Activated T-cell treated with anti-CD3 and anti-CD28 coated beads, Interleukin-2, amount 50 U/mL, for 72 hours (primary cell): ENCODE measurements at places on chromosomes 12 and 14.
A peak's percentile ranks its signal among the peaks of the same experiment; 100 is the strongest.

DNA sequence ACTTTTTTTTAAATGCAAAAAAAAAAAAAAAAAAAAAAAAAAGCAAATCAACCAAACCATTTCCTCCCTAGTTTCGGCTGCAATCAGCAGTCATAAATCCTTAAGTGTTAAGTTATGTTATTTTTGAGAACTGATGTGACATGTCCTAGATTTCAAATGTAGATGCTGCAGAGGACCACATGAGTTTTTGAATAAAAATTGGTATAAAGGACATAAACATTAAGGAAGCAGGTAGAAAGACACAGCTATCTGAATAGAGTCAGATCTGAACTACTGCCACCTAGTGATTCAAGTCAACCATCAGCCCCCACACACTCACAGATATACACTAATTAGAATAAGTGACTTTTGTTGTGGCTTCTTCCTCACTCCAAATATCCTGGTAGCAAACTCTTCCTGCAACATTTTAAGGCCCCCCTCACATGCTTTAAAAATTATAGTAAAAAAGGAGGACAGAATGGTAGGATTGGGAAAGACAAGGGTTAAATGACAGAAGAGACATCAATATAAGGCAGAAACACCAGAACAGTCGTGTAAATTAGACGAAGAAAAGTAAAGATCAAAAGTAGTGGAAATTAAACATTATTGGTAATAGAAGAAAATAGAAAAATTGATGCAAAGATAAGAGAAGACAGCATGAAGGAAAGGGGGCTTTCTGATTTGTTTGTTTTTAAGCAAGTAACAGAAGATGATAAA, 394.5 kb upstream of the ATP2B1 start:
- DNase-seq, result peak; percentile 9

DNA sequence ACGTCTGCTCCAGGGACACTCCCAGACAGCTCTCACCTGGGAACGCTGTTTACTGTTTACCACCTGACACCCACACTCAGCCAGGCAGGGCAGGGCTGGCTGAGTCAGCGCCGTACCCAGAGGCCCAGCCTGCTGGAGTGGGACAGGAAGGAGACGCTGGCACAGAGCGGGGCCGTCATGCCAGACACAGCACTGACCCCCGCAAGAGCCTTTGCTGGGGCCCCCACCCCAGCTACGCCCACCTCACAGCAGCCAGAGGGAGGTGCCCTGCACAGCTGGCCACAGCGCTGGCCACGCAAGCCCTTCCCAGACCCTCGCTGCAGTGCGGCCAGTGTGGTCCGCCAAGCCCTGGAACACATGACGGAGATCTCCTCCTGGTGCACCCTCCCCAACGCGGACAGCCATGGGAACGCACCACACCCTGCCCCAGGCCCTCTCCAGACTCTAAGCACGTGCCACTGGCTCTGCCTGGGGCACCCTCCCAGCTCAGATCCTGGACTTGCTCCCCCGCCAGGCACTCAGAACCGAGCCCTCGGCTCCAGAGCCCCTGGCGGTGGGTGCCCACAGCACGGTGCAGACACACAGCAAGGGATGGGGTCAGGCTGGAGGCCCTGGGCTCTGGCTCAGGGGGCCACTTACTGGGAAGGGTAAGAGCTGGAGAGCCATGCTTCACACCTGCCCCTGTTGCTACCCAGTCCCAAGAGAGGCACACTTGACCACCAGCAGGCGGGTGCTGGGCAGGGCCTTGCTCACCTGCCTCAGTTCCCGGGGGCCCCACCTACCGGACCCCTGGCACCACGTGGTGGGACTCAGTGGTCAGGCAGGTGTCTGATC, 5.7 kb downstream of the AHNAK2 start:
- DNase-seq, result no peak

- no peak for DNase-seq
Observed at GRCh38 chr14:61213191-61213621, 67.9 kb downstream of the TMEM30B start.

GRCh38 chr12:116582610-116583009, 23.4 kb downstream of the MAP1LC3B2 start:
- DNase-seq, result no peak

DNA sequence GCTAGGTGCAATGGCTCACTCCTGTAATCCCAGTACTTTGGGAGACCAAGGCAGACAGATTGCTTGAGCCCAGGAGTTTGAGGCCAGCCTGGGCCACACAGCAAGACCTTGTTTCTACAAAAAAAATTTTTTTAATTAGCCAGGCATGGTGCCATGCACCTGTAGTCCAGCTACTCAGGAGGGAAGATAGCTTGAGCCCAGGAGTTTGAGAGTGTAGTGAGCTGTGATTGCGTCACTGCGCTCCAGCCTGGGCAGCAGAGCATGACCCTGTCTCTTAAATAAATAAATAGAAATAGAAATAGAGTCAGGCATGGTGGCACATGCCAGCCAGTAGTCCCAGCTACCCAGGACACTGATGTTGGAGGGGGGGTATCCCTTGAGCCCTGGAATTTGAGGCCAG, 36.7 kb upstream of the CLIP1 start:
- no peak for DNase-seq

- no peak for DNase-seq
Observed at GRCh38 chr14:95468448-95469133, 47.9 kb downstream of the SYNE3 start.

DNA sequence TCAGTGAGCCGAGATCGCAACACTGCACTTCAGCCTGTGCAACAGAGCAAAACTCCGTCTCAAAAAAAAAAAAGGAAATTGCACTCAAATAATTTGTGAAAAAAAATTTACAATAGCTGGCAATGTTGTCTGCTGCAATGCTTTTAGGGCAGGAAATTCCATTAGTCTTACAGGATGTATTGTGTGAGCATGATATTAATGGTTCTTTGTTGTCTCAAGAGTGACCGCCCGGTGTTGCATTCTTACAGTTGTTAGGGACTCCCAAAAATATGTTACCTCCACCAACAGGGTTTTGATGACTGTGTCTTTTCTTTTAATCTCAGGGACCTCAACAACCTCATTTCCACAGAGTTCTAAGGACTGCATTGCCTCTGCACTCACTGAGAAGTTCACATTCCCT, 44.8 kb downstream of the PZP start:
- DNase-seq, result no peak

GRCh38 chr12:102052192-102053061, 9.4 kb downstream of the WASHC3 start:
- no peak for DNase-seq

DNA sequence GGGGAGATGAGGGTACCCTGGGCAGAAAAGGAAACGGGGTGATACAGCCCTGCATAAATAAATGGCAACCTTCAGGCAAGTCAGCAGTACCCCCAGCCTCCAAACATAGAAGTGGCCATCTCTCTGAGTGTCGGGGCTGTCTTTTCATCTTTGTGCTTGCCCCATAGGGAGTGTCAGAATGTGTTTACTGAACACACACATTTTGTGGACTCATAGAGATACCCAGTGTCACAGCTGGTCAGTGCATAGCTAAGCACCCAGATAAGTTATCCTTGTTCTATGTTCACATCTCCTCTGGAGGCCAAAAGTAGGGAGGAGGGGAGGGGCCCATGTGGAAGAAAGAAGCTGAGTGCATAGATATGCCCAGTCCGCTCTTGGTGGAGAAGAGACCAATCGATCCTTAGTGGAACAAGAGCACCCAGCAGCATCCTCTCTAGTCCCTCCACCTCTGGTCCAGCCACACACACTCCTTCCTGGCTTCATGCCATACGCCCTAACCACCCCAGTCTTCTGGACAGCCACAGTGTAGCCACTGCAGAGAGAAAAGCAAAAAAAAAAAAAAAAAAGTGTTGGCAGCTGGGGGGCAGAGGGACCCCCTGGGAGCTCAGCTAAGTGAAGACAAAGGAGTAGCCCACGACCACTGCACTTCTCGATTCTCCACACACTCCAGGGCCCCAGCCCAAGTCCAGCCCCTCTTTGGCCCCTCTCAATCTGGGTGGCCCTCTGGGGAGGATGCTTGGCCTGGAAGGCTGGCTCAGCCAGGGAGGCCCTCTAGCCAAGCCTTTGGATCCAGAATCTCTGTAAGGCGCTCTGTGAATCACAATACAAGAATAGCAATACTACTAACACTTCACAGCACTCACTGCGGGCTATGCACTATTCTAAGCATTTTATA, 2.6 kb downstream of the ITGA7 start:
- DNase-seq, result no peak

DNA sequence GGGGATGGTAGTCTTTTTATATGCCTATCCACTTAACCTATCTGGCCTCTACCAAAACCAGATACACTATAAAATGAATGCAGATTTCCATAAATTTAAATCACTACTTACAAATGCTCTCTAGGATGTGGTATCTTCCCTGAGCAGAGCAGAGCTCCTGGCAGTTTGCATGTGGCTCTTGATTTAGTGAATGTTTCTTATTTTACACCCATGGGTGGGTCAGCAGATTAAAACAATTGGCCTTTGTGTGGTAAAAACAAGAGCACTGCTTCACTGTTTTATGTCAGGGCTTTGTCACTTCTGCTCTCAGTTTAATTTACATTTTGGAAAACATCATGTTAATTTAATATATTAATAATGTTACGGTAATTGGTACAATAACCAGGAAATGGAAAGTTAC, 5.5 kb downstream of the TAS2R19 start:
- DNase-seq, result no peak

- peak; percentile 46 for DNase-seq
Observed at GRCh38 chr12:92208613-92209121, 63.0 kb upstream of the BTG1 start.
